ENCODE measurements at places on chromosomes 7 and 10. TPM values are rescaled to one million over a fixed set of nuclear protein-coding genes. Genes with fewer than 3 reads are reported as not detected.

The PLEKHS1 gene
- total RNA-seq = not detected

DNA sequence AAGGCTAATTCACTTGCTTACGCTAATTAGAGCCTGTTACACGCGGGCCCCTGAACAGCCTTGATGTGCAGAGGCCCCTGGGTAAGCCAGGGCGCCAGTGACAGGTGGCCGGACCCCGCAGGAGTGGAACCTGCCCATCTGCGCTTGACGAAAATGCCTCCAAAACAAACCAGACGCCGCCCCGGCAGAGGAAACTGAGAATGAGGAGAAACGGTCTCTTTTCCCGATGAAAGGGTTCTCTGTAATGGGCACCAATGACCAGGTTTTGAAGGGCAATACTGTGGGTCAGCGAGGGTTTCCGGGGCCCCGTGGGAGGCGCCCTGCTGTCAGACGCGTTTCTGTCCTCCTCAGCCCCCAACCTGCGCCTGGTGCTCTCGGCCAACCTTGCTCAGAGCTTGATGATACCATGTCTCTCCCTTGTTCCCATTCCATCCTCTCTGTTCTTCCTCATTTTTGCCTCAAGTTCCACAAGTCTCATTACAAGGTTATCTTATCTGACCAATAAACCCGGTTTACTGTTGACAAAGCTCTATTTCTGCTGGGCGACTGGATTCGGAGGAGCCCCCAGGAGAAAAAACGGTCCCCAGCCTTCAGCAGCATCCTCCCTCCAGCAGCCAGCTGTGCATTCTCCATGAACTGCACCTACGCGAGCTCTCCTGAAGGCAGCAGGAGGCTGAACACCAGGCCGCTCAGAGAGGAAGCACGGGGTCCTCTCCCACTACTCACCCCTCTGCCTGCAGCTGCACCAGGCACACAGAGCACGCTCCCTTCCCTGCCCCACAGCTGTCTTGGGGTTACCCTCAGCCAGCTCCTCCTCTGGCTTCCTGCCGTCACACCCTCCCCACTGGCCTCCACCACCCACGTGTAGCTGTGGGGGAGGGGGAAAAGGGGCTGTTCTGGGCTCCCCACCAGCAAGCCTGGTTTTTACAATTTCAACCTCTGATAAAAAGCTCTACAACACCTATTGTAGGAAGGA, 202.0 kb downstream of the MAD1L1 start:
- peaks cover 34% of the 10 kb centered on the region for H3K36me3 ChIP-seq
- no peak overlapping the region for H3K27ac ChIP-seq
- H3K27me3 ChIP-seq = no peaks in the 10 kb centered on the region
- no peak overlapping the region for H3K4me3 ChIP-seq
- H3K4me1 ChIP-seq = peaks cover 10% of the 10 kb centered on the region

The CCDC3 gene
- total RNA-seq = 0.09 TPM

GRCh38 chr10:72000073-72001032, 36.2 kb downstream of the CHST3 start:
- no peak for DNase-seq
- H3K4me1 ChIP-seq = no peaks in the 10 kb centered on the region
- H3K36me3 ChIP-seq = no peaks in the 10 kb centered on the region
- H3K27me3 ChIP-seq = peaks cover 3% of the 10 kb centered on the region
- no peak overlapping the region for H3K27ac ChIP-seq
- H3K4me3 ChIP-seq = no peak overlapping the region

DNA sequence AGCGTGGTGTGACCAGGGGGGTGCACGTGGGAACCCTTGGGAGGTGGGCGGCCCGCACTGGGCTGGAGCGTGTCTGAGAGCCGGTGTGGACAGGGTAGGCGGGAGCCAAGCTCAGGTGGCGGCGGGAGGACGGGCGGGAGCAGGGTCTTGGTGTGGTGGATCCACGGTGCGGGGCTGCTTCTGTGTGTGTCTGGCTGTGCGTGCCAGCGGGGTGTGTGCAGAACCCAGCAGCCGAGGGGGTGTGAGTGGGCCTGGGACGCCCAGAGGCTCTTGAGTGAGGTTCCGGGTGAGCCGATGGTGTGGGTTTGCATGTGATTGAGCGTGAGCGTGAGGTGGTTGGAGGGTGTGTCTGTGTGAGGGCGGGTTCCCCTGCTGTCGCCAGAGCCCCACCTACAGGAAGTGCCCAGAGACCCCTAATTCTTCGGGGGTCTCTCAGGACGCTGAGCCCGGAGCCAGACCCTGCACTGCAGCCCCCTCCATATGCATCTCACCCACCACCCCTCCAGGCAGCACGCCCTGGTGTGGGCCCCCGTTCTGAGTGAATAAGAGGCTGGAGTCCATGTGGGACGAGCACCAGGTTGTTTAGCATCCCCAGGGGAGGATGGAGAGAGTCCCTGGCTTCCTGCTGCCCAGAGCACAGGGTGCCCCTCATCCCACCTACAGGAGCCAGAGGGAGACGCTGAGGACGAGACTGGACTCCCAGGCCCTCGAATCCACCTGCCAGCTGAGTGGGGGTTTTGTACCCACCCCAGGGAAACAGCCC, 78.2 kb downstream of the ELFN1 start:
- no peaks in the 10 kb centered on the region for H3K36me3 ChIP-seq

DNA sequence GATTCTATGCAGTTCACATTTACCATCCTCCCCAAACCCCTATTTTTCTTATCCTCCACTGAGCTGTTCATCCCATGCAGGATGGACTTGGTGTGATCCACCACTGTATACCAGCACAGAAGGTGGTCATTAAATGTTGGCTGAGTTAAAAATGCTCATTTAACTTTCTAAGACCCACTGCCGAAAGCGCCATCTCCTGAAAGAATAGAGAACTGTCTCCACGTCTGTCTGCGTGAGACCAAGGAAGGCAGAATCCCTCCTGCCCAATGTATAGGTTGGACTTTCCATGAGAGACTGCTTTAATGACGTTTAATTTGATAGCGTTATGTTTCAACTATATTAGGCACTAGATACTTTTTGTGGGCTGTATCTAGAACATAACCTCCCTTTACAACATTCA, 124.3 kb downstream of the GPAM start:
- no peak for DNase-seq
- no peaks in the 10 kb centered on the region for H3K36me3 ChIP-seq
- no peaks in the 10 kb centered on the region for H3K27me3 ChIP-seq
- no peak overlapping the region for H3K4me3 ChIP-seq
- H3K4me1 ChIP-seq = no peaks in the 10 kb centered on the region

DNA sequence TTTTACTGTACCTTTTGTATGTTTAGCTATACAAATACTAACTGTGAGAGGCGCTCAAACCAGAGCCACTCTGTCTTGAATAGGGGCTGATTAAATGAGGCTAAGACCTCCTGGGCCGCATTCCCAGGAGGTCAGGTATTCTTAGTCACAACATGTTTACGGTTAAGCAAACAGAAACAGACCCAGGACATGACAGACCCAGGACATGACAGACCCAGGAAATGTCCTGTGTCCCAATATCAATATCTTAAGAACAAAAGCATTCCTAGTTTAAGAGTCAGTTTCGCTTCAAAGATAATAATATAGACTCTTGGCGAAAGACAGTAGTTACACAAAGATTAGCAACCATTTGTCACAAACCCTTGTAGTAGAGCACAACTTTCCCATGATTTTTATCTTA, 304.5 kb downstream of the CCSER2 start:
- DNase-seq = no peak
- H3K4me1 ChIP-seq = no peaks in the 10 kb centered on the region
- H3K27ac ChIP-seq = no peak overlapping the region
- no peak overlapping the region for H3K4me3 ChIP-seq
- no peaks in the 10 kb centered on the region for H3K36me3 ChIP-seq

The CALHM3 gene
- total RNA-seq = not detected

DNA sequence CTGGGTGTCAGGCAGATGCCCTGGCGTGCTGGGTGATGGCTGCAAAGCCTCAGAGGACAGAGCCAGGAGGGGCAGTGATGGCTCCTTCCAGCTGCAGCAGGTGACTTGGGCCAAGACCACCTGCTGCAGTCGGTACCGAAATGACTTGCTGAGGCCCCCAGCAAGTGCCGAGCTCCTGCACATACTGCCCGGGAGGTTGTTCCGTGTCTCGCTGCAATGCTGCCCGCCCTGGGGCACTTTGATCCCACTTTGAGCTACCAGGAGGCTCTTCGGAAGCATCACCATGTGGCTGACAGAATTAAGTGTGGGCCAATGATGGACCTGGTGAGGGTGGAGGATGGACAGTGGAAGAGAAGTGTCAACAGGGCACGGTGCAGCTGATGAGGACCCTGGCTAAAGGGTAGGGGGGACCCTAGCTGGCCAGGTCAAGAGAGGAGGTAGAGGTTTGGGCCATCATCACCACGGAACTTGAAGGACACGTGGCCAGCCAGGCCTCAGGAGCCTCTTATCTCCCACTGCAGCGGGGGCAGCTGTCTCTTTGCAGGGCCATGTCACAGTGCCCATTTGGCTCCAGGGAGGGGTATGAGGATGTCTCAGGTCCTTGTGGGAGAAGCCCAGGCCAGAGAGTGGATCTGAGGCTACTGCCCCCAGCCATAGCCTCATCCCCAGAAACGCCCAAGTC, 51.1 kb upstream of the NANOS1 start:
- H3K4me3 ChIP-seq = no peak overlapping the region
- H3K36me3 ChIP-seq = no peaks in the 10 kb centered on the region
- H3K27ac ChIP-seq = no peak overlapping the region
- no peak for DNase-seq
- H3K27me3 ChIP-seq = peaks cover 9% of the 10 kb centered on the region

DNA sequence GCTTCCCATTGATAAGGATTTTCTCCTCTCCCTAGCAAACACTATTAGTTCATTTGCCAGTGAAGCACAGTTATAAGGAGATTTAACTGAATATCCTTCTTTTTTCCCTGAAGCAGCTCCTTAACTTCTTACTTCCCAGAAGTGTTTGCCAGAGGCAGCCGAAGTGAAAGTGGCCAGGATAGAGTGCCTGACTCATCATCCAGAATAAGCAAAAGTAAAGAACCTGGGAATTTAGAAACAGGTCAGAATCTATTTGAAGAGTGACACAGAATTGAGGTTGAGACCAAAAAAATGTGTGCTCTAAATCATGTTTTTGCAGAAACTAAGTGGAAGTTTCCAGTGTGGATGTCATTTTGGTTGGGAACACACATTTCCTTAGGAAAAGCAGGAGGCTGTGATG, 249.6 kb upstream of the VWC2 start:
- H3K27ac ChIP-seq = no peak overlapping the region
- no peaks in the 10 kb centered on the region for H3K27me3 ChIP-seq
- H3K4me1 ChIP-seq = no peaks in the 10 kb centered on the region

The IL15RA gene
- total RNA-seq = 19.8 TPM

DNA sequence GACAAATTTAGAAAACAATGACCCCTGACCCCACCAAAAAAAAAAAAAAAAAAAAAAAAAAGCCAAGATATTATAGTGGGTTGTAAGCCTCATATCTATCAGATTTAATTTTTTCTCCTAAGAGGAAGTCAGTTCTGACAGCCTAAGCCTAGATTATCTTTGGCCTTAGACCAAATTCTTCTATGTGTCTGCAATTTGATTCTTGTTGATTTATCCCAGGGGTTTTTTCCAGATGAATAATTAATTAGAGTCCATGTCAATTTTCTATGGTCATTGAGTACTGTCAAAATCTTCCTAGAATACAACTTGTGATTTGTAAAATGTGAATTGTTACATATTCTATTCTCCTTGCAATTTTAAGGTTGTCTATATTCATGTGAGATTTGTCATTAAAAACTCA, 151.6 kb upstream of the CACNA2D1 start:
- no peak for DNase-seq
- H3K4me3 ChIP-seq = no peak overlapping the region

GRCh38 chr7:80505900-80506500, 5.9 kb downstream of the GNAT3 start:
- DNase-seq = no peak
- H3K4me3 ChIP-seq = no peak overlapping the region
- no peaks in the 10 kb centered on the region for H3K36me3 ChIP-seq
- H3K27me3 ChIP-seq = no peaks in the 10 kb centered on the region
- H3K27ac ChIP-seq = no peak overlapping the region

DNA sequence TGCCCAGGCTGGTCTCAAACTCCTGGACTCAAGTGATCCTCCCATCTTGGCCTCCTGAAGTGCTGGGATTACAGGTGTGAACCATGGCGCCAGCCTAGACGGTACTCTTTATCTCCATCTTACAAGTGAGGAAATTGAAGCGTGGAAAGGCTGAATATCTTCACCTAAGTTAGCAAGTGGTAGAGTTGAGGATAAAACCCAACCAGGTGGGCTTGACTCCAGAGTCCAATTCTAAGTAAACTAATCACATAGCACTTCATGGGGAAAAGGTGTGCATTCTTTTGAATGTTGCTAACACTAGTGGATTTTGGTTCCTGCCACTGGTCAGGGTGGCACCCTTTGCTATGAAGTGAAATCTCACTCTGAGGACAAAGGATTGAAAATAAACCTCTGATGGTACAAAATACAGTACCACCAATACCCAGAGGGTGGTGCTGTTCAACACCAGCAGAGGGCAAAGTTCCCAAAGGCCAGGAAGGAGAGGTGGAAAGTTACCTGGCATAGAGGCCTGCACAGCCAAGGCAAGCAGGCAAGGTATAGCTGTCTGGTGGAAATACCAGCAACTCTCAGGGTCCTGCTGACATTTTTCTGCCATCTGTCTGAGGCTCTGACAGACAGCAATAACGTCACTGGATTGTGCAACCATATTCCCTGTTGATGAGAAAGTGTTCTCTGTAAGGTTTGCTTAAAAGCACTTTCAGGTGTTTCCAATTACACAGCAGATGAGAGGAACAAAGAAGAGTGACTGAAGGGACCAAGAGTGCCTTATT, 17.6 kb downstream of the ZDHHC16 start:
- H3K36me3 ChIP-seq = peaks cover 76% of the 10 kb centered on the region
- H3K4me3 ChIP-seq = no peak overlapping the region
- H3K27me3 ChIP-seq = no peaks in the 10 kb centered on the region
- H3K27ac ChIP-seq = no peak overlapping the region

The AKR1D1 gene
- total RNA-seq = not detected

DNA sequence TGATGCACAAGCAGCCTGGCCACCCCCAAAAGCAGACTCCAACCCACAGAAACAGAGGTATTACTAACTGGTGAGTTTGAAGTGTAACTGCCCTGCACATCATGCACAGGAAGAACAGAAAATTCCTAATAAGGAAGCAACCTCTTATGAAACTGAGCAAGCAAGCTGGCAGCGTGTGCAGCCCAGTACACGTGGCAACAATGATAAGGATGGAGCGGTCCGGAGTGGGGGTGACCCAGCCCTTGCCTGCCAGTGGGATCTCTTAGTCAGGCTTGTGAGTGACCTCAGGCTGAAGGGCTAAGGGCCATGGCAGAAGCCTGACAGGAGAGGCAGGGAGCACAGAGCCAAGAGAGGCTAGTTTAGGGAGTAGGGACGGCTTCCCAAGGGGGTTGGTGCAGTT, 22.1 kb upstream of the AOAH start:
- peaks cover 3% of the 10 kb centered on the region for H3K27me3 ChIP-seq
- DNase-seq = no peak
- no peak overlapping the region for H3K27ac ChIP-seq
- H3K36me3 ChIP-seq = no peaks in the 10 kb centered on the region
- peaks cover 25% of the 10 kb centered on the region for H3K4me1 ChIP-seq
- H3K4me3 ChIP-seq = no peak overlapping the region

GRCh38 chr7:46291601-46292150, 370.6 kb upstream of the IGFBP3 start:
- H3K4me1 ChIP-seq = no peaks in the 10 kb centered on the region
- no peaks in the 10 kb centered on the region for H3K27me3 ChIP-seq
- DNase-seq = no peak
- no peak overlapping the region for H3K27ac ChIP-seq
- no peak overlapping the region for H3K4me3 ChIP-seq
- H3K36me3 ChIP-seq = no peaks in the 10 kb centered on the region

GRCh38 chr10:129027906-129028305, 439.1 kb upstream of the MGMT start:
- H3K4me1 ChIP-seq = peaks cover 11% of the 10 kb centered on the region
- no peak overlapping the region for H3K27ac ChIP-seq
- no peaks in the 10 kb centered on the region for H3K36me3 ChIP-seq
- no peak for DNase-seq
- peaks cover 8% of the 10 kb centered on the region for H3K27me3 ChIP-seq

The PTPRE gene
- total RNA-seq = 16.8 TPM

Data from activated T-helper 2 cell treated with anti-CD3 and anti-CD28 coated beads, Interferon-gamma antibody, Interleukin-2, Interleukin-4, amounts not matched to agents 10 μg/mL and 5 μg/mL and 100 μg/mL, durations not matched to agents 14 hours and 24 hours and 36 hours (primary cell).